ENCODE measurements at places on chromosomes 5 and 9.

DNA sequence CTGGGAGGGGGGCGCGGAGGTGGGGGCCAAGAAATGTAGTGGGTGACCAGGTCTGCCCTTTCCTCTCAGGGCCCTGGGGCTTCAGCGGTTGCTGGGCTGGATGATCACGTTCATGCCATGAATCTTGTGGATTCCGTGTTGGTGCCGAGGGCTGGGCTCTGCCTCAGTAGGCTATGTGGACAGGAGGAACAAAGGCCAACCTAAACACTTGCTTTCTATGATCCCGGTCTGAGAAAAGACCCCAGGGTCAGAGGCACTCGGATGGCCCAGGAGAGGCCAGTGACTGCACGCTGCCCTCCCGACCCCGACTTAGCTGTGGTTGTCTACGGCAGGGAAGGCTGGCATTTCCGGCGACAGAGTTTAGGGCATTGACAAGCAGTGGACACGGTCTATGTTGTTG is 26.6 kb downstream of the PHF2 start:
- DNase-seq: no peak

DNA sequence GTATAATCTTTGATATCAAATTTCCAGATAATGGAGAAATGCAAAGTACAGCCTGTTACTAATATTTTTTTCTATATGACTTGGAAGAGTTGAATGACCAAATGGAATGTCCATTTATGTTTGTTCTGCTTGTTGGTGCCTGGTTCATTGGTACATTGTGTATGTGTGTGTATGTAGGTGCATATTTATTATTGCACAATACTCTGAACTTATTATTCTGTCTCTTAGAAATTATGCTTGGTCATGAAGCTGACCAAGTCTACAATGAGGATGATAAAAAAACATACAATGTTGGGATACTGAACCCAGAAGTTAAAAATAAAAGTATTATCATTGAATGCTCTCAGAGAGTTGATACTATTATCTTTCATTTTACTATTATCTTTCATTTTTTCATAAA is 706.3 kb downstream of the KCTD16 start:
- DNase-seq: no peak

GRCh38 chr5:22431840-22432239 is 421.3 kb downstream of the CDH12 start:
- no peak for DNase-seq

DNA sequence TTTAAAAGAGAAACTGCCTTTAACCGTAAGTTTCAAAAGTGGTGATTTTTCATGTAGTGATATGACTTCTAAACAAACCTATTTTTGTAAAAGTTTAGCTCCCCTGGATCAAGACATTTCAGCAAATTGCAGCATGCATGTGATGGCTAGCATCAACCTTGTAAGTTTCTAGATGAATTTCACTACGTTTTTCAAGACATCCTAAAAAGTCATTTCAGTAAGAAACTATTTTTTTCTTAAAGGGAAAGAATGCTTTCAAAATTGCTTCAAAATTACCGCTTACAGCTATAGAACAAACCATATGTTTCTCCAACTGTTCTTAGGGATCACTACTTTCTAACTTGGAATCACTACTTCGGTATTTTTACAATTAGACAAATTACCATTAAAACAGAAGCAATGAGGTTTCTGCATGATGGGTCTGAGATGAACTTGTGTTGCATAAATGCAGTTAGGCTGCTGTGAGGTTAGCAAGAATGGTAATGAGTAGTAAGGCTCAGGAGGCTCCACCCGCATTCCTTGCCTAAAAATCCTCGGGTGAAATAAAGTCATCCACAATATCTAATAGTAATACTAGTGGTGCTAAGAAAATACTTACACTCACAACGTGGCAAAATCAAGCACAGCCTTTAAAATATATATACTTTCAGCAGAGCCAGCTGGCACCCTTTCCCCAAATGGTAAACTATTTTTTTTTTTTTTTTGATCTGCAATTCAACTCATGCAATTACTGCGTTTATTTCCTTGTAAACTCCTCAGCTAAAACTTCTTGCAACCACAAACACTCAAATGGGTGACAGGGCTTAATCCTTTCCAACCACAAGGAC is 53.8 kb downstream of the CDC14B start:
- no peak for DNase-seq

GRCh38 chr5:180281706-180282105 is 10.2 kb downstream of the MAPK9 start:
- no peak for DNase-seq

DNA sequence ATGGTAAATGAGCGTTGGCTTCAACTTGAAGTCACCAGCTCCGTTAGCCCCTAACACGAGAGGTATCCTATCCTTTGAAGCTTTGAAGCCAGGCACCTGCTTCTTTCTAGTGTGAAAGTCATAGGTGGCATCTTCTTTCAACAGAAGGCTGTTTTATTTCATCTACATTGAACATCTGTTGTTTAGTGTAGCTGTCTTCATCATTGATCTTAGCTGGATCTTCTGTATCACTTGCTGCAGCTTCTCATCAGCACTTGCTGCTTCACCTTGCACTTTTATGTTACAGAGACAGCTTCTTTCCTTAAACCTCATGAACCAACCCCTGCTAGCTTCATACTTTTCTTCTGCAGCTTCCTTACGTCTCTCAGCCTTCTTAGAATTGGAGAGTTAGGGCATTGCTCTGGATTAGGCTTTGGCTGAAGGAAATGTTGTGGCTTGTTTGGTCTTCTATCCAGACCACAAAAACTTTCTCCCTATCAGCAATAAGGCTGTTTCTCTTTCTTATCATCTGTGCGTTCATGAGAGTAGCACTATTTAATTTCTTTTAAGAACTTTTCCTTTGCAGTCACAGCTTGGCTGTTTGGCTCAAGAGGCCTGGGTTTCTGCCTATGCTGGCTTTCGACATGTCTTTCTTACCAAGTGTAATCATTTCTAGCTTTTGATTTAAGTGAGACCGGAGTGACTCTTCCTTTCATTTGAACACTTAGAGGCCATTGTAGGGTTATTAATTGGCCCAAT is 47.2 kb downstream of the PCSK5 start:
- DNase-seq: no peak

- DNase-seq: no peak
Measured at GRCh38 chr5:2749514-2750025, 1.9 kb downstream of the IRX2 start.

DNA sequence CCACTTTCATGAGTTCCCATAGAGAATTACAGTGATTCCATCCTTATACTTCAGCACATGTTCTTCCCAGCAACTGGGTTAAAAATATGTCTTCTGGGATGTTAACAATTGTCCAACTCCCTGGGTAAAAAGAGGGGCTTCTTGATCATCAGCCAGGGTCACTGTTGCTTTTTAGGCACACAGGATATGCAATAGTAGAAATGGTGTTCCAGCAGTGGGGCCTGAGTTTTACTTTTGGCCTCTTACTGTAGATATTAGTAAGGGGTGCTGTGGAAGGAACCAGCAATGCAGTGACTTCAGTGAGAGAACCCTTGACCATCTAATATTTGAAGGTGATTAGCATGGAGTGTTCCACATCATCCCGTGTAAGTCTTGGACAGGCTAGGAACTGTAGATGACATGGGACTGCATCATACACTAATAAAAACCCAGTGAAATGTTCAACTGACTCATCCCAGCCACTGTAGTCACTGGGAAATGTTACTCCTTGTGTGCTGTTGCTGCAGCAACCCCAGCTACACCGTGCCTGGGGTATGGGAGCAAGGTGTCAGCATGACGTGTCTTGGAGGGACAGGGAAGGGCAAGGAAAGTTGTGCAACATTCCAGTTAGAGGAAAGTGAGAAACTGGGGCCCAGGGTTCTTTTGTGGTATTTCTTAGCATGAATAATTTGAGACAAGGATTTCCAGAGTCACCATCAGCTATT is 610.9 kb downstream of the RAB3C start:
- DNase-seq: peak; percentile 84

DNA sequence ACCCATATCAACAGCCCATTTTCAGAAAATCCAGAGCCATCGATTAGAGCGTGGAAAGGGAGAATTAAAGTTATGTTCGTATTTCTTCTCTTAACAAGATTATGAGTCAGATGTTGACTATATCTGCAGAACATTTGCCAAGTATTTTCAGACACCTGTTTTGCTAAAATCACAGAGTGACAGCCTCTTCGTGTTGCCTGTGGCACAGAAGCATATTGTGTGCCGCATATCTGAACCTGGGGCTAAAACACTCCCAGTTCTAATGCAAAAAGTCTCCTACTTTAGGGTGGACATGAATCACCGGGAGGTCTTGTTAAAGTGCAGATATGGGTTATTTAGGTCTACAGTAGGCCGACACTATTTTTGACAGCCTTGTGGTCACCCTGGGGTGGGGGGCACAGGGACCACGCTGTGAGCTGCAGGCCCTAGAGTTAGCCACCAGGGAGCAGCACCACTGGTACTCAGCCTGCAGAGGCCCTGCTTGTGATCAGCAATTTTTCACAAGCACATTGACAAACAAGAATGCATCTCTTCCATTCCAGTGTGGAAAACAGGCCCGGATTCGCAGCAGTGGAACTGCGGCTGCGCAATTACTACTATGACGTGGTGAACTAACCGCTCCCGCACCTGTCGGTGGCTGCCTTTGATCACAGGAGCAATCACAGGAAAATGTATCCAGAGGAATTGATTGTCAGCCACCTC is 93.5 kb downstream of the SYK start:
- DNase-seq: no peak

GRCh38 chr9:17635115-17635890 is 56.4 kb downstream of the SH3GL2 start:
- DNase-seq: peak; percentile 44

DNA sequence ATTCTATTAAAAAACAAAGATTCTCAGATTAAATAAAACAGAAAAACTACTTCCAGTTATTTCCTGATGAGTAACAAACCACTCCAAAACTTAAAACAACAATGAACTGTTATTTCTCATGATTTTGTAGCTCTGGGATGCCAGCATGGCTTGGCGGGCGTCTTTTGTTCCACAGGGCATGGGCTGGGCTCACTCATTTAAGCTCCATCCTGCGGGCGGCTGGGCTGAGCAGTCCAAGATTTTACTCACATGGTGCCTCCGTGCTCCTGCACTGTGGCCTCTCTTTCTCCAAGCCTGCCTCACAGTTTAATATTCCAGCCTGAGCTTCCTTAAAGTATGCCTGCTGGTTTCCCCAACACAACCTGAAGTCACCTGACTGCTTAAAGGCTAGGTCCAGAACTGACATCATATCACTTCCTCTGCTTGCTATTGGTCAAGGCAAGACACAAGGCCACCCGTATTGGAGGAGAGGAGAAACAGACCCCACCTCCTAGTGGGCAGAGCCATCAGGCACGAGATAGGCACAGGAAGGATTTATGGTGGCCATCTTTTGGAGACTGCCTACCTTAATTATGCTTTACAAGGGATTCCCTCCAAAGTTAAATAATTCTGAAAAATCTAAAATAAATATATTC is 41.6 kb upstream of the ZBTB43 start:
- DNase-seq: no peak

DNA sequence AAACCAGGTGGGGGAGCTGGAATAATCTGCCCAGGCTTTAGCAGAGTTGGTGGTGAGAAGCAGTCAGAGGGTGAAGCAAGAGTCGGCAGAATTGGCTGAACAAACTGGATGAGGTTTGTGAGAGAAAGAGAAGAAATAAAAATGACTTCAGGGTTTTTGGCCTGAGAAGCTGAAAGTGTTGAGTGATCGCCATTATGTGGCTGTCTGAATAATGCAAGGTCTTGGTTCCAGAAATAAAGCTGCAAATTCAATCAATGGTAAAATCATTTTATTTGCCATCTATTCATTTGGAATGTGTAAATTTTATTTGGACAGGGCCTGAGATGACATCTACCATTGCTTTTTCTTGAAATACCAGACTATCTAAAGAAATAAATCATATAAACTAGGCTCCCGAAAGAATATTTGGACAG is 50.4 kb upstream of the DAB2 start:
- DNase-seq: no peak

DNA sequence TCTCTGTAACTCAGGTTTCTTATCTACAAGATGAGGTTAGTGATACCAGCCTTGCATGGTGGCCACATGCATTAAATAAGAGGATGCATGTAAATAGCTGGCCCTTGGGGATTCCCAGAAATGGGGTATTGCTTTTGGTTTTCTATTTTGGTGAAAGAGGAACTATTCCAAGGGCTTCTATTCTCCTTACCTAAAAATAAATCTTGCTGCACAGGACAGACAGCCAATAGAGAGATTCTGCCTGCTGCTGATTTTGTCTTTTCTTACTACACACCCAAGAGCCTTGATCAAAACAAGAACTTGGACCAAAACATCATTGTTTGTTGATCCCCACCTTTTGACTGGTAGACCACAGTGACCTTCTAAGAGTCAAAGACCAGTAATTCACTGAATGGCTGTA is 161.8 kb downstream of the PJA2 start:
- no peak for DNase-seq

- DNase-seq: no peak
Measured at GRCh38 chr9:112384219-112384618, 4.3 kb downstream of the HSDL2 start.

- no peak for DNase-seq
Measured at GRCh38 chr9:4065054-4065453, 234.8 kb downstream of the GLIS3 start.

GRCh38 chr5:119019949-119020348 is 31.6 kb upstream of the DTWD2 start:
- DNase-seq: no peak

DNA sequence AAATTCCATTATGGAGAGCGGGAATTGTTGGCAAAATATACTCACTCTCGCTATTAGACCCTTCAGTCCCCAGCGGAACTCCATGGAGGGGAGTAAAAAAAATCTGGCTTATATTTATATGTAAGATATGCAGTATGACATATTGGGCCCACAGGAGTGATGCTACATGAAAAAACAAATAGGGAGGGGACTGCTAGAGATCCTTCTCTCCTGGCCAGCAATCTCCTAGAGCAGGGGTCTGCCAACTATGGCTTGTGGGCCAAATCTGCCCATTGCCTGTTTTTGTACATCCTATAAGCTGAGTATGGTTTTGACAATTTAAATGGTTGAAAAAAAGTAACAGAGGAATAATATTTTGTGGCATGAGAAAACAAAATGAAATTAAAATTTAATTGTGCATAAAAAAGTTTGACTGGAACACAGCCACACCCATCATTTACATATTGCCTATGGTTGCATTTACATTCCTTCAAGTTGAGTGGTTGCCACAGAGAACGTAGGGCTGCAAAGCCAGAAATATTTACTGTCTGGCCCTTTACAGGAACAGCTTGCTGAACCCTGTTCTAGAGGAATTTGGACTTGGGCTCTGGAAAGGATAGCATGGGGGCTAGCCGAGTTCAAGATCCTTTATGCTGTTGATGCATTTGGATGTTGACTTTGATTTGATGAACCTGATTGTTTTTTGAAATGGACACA is 197.3 kb upstream of the CLINT1 start:
- DNase-seq: no peak

- no peak for DNase-seq
Measured at GRCh38 chr5:394671-395155, 48.3 kb upstream of the EXOC3 start.

- DNase-seq: no peak
Measured at GRCh38 chr9:89743216-89743572, 138.4 kb downstream of the GADD45G start.

- DNase-seq: no peak
Measured at GRCh38 chr5:160044391-160044804, 35.5 kb downstream of the TTC1 start.

All from T1000 (cell line).